ENCODE measurements at places on chromosomes 2 and 18.

GRCh38 chr2:21233194-21233593, 109.4 kb downstream of the TDRD15 start:
- DNase-seq: no peak

DNA sequence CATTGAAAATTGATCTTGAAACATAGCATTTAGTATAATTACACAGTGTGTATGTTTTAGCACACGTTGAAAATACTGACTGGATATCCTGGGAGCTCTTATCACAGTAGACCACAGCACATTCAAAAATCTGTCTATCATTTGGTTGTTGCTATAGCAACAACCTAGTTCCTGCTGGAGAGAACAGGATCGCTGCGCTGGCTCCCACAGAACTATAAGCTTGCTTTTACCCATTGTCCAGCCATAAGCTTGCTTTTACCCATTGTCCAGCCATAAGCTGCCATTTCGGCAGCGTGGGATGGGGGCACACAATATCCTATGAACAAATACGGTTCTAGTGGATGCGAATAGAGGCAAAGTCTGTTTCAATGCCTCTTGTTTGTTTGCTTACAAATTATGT, 70.4 kb upstream of the ST6GAL2 start:
- no peak for DNase-seq

GRCh38 chr2:122319539-122320132, 564.2 kb downstream of the TSN start:
- DNase-seq: no peak

- no peak for DNase-seq
Observed at GRCh38 chr2:162828545-162828944, 10.0 kb downstream of the KCNH7 start.

DNA sequence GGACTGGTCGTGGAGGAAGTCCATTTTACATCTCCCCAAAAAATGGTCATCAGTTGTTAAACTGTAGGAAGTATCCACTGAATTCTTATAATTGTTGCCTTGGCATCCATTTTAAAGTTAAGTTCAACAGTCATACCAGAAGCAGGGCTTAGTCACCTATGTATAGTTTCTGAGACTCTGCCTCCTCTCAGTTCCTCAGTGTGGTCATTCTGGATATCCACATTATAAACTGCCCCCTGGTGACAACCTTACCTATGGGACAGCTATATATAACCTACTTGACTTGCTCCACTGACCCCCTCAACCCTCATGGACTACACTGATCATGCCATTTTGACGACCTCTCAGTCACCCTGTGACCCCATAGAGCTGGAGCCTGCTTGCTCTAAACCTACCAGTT, 617.0 kb downstream of the LRP1B start:
- DNase-seq: no peak

- no peak for DNase-seq
Observed at GRCh38 chr18:22213333-22213973, 44.1 kb downstream of the GATA6 start.

- DNase-seq: no peak
Observed at GRCh38 chr2:208311321-208311720, 45.3 kb downstream of the PIKFYVE start.

GRCh38 chr2:14543284-14543683, 89.2 kb upstream of the LRATD1 start:
- no peak for DNase-seq

DNA sequence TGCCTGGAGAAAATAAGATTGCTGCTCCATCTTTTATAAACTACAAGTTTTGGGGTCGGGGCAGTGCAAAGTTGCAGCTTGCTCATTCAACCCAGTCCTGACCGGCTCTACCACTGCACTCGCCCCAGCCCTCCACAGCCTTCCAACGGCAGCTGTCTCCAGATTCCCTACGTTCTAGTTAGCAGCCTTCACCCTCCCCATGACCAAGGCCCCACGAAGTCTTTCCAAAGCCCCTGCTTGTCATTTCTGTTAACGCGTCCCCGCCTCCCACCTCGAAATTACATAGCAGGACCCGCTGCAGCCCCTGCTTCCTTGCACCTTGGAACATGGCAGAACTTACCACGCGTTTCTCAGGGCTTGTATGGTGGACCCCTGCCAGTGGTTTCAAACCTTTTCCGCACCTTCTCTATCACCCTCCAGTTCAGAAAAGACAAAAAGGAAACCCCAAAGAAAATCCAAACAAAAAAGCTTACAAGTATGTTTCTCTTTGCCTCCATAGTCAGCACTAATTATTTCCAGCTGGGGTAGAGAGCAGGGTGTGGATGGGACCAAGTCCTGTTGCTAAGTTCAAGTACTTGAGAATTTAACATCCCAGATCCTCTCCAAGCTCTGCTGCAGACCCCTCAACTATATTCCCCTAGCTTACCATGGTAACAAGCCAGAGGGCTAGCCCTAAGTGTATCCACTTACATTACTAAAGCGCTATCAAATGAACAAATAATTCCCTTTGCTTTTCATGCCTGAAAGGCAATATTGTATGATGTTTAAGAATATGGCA, 161.5 kb downstream of the TGIF1 start:
- DNase-seq: no peak

- no peak for DNase-seq
Observed at GRCh38 chr2:98578231-98578630, 30.1 kb downstream of the COA5 start.

DNA sequence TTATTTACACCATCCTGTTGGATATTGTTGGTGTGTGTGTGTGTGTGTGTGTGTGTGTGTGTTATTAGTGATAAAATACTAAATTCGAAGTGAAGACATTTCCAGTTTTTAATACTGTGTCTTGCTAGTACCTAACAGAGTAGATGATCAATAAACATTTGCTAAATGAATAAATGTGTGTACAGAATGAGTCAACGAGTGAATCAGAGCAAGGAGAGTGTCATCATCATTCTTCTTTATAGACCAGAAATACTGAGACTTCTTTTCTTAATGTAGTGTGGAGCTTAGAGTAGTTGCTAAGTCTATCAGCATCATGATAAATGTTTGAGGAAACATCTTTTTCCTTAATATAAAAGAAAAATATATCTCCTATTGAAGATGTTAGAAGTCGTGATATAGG, 169.7 kb upstream of the SATB2 start:
- no peak for DNase-seq

DNA sequence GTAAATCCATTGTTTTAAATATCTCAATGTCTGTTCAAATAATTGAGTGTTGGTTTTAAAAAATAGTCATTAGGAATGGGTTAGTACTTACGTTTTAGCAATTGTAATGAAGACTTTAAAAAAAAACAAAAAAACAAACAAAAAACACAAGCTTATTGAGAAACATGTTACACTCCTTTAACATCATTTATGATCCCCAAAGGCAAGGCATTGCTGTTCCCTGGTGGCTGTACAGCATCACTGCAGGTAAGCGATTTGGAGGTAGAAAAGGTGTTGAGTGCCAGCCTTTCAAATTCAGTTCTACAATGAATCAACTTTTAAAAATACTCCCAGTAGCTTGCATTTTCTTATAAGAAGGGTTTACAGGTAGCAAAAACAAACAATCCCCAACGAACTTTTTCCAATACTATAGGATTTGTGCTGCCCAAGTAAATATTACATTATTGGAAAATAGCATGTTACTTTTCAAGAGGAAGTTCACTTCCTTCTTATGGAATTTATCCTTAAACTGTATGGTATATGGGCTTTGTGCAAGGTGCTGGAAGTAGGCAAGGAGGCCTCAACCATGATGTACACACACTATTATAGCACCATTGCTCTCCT, 27.5 kb downstream of the CNRIP1 start:
- DNase-seq: no peak

- no peak for DNase-seq
Observed at GRCh38 chr2:117785740-117786139, 28.8 kb upstream of the DDX18 start.

DNA sequence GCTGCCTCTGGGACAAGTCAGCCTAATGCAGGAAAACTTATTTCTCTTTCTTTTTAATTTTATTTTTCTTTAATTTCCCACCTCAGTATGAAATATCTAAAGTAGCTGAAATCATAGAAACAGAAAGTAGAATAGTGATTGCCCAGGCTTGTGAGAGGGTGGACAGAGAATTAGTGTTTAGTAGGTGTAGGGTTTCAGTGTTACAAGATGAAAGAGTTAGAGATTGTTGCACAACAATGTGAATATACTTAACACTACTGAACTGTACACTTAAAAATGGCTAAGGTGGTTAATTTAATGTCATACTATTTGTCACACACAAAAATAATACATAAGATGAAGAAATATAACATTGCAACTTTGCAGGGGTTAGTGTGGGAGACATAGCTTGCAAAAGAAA, 80.8 kb downstream of the NAT8 start:
- no peak for DNase-seq

- no peak for DNase-seq
Observed at GRCh38 chr18:57819671-57820460, 16.8 kb upstream of the ATP8B1 start.

DNA sequence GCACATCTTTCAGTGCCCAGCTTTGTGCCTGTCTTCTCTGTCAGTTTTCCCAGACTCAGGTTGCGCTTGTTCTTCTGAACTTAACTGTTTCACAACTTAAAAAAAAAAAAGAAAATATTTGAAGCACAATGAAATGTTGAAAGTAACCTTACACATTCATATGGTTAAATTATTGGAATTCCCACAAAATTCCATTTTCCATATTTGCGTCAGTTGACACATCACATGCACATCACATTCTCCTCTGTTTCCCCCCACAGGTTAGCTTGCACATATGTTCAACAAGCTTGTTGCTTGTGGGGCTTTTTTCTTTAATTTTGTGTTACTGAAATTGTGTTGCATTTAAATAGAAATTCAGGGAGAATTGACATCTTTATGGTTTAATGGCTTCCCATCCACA, 8.3 kb downstream of the MYO1B start:
- DNase-seq: no peak

DNA sequence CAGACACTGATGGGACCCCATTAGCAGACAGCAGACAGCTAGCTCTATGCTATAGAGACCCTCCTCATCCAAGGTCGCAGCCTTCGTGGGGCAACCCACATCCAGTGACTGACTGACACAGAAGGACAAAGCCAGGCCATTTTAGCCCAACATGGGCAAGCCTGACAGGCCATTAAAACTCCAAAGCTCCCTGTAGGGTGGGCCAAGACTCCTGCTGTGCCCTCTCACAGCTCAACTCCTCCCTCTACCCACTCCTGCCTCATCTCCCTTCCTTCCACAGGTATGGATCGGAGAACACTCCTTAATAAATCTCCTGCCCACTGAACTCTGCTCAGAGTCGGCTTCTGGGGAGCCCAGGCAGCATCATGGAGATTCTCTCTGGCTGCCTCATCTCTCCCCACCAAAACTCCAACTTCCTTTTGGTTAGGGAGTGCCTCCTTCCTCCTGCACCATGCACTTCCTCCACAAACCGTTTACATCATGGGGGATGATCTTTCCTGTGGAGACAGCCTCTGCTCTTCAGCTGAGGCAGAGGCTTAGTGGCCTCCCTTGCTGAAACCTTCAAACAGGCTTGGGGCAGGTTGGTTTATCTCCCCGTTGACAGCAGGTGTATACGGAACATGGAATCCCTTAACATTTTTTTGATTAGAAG, 86.5 kb downstream of the ACTR3 start:
- DNase-seq: no peak

DNA sequence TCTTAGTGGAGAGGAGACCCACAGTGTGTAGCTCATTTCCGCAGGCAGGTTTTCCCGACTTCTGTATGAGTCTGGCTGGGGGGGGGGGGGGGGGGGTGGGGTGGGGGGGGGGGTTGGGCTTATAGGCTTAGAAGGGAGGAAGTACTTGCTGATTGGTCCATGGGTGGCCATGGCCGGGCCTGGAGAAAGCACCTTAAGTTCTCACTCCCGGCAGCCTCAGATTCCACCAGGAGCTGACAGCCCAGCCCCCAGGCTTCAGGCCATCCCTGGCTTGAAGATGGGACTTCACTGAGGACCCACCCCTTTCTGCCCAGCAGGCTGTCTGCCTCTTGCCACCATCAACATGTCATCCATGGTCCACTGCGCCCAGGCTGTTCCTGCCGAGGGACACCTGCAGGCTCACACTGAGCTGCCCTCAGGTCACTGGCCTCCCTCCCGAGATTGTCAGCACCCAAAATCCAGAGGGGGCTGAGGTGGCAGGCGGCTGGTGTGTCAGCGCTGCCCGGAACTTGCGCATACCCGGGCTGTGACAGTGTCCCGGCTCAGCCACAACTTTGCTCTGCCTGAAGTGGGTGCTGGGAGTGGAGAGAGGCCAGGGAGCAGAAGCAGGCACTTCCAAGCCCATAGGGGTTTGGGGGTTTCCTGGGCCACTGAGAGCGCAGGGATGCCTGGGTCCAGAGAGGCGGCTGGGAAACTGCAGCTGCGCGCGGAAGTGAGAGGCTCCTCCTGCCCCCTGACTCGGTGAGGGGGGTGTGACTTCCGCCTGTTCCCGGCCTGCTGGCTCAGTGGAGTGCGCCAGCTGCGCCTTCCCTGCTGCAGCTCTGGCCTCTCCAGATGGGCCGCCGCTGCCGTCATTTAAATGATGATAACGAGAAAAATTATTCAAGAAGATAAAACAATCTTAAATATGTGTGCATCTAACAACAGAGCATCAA, 256.1 kb downstream of the RPRM start:
- no peak for DNase-seq

- no peak for DNase-seq
Observed at GRCh38 chr2:72143441-72144273, 4.0 kb downstream of the CYP26B1 start.

- no peak for DNase-seq
Observed at GRCh38 chr2:107657049-107657448, 169.6 kb upstream of the RGPD4 start.

DNA sequence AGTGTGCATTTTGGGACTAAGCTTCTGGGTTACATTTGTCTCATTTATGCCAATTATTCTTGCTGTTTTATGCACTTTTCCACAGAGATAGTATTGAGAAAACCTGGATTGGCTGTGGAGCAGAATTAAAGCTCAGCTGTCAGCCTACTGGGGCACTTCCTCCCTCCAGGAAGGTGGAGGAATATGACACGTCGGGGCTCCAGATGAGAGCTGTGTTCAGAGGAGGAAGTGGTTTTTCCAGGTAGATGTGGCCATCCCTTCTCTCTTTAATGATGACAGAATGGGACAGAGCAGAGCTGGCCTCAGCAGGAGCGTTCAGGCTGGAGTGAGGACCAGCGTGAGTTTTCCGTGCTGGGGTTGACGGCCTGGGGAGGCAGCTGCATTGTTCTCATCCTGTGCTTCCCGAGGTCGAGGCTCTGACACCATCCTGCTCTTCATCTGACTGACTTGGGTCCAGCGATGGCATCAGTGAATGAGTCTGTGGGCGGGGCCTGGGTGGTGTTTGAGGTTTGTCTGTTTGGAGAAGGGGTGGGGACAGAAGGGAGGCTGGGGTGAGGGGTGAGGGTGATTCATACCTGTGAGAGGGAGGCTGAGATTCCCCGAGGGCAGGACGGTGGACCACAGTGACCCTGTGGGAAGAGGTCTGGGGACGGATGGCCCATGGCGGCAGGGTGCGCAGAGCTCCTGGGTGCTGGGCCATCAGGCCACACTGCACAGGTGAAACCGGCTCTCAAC, 207.0 kb downstream of the LDLRAD4 start:
- DNase-seq: no peak

DNA sequence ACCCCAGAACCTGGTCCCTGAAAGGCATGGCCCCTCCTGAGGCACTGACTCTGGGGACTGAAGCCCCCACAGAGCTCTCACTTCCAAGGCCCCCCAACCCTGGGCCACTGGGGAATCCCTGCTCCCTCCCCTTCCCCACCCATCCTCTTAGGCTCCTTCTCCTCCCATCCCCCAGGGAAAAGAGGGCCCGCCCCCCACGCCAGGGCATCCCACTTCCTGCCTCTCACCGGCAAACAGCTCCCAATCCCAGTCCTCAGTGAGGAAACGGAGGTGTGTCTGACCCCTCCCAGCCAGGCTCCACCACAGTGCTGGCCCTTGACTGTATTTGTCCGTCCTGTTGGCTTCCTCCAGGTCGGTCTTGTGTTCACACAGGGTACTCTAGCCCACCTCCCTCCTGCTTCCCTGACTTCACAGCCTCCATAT, 35.0 kb upstream of the PTMA start:
- DNase-seq: no peak
